Activated naive CD4-positive, alpha-beta T cell treated with Interleukin-2 at 50 U/mL for 16 hours (primary cell): ENCODE measurements at places on chromosomes 11 and 22.
A peak's percentile ranks its signal among the peaks of the same experiment; 100 is the strongest.

- no peak for DNase-seq
These were observed 572.4 kb upstream of the B3GAT1 start for GRCh38 chr11:134984421-134984820.

GRCh38 chr11:123211981-123212380, 16.9 kb upstream of the CLMP start:
- no peak for DNase-seq

DNA sequence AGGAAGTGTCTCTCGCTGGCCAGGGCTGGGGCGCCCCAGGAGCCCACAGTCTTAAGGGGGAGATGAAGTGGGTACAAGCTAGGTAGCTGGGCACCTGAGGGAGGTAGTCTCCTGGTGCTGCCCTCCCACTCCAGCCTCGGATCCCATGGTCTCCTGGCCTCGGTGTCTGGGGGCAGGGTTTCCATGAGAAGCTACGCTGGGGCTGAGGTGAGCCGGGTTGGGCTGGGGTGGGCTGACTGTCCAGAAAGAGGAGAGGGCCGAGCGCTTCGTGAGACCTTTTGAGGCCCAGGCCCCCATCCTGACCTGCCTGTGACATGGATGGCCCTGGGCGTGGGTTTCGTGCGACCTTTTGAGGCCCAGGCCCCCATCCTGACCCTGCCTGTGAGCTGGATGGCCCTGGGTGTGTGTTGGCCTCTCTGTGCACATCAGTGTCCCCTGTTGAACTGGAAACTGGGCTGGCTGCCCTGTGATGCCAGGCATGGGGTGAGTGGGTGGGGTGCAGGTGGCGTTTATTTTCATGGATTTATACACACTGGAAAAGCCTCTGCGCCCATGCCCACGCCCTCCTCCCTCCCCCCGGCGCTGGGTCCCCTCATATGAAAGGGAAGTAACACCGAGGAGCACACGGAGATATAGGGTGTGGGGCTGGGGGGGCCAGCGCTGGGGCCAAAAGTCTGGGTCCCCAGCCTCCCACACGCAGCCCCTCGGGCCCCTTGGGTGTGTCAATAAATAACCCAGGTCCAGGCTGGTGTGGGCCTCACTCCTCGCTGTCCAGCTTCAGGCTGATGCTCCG, 8.6 kb downstream of the AIP start:
- DNase-seq: no peak

DNA sequence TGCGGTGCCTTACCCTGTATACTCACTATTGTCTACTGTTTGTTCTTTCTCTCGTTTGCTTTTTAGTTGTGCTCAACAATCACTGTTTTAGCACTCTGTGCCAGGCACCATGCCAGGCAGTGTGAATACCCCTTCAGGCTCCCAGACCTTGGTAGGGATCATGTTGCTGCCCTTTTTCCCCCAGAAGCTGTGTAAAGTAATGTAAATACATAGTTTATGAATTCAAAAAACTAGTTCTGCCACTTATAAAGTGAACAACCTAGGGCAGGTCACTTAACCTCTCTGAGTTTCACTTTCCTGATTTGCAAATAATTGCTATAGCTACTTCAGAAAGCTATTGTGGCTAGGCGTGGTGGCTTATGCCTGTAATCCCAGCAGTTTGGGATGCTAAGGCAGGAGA, 81.0 kb upstream of the CTSC start:
- no peak for DNase-seq

DNA sequence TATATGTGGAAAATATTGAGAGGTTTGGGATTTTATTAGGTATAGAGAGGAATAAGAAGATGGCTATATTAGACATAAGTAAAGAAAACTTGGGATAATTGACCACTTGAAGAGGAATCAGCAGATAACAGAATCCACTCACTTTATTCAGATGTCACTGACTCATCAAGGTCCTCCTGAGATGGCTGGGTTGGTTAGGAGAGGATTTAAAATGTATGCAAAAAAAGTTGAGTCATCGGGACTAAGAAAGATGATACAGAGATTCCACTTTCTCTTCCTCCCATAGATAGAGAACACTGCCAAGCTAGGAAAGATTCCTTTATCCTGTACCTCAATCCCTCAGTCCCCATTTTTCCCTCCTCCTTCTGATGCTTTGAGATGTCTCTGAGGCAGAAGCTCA, at the start of gene OR6A2:
TSS of gene OR6A2 (minus strand) at position 288 of the 400 bp plus-strand sequence. CDS start 3,981 bp downstream, outside the sequence.
- no peak for DNase-seq

DNA sequence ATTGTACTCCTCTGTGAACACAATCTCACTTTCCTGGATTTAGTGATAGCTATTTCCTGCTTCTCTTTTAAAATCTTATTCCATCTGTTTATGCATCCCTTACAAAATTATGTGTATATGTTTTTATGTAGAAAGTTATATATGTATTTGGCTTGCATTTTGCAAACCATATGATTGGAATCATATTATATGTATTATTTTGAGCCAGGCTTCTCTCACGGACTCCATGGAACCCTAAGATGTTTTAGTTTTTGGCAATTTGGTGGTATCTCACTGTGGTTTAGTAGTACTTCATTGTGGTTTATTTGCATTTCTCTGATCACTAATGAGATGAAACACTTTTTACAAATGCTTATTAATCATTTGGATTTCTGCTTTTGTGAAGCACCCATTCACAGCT, 507.3 kb upstream of the KIRREL3 start:
- no peak for DNase-seq

GRCh38 chr22:49628391-49629260, 199.0 kb downstream of the BRD1 start:
- no peak for DNase-seq

DNA sequence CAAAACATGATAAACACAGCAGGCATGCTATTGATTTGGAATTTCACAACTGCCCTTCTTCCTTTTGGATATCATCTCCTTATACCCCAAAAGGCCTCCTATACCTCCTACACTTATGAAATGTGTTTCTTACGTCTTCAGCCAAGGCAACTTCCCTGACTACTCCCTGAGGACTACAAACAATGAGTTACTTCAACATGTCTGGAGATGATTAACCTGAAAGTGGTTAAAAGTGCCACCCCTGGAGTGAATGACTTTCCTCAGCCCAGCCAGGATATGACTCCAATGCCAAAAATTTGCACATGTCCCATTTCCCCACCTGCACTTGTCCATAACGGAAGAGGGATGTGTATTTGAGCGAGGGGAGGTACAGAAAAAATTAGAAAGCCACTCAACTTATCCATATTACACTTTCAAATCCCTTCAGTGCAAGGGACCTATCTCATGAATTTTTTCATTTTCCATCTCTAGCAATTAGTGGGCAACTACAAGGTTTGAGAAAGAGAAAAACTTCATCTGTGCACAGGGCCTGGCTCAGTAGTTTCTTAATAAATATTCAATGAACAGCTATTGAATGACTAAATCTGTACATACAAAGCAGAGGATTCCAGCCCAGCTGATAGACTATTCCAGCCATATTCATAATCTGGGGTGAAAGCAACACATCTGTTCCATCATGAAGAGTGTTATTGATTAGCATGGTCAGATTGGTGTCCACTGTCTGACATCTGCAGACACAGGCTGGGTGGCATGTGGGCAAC, 36.8 kb downstream of the KIRREL3 start:
- no peak for DNase-seq

DNA sequence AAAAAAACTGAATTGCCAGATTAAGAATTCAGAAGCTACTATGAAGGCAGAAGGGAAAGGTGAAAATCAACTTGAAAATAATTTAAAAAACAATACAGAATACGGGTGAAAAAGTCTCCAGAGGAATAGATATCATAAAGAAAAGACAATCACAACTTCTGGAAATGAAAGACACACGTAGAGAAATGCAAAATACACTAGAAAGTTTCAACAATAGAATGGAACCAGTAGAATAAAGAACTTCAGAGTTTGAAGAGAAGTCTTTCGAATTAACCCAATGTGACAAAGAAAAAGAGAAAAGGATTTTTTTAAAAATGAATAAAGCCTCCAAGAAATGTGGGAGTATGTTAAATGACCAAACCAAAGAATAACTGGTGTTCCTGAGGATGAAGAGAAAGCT, 263.8 kb upstream of the FAT3 start:
- no peak for DNase-seq

DNA sequence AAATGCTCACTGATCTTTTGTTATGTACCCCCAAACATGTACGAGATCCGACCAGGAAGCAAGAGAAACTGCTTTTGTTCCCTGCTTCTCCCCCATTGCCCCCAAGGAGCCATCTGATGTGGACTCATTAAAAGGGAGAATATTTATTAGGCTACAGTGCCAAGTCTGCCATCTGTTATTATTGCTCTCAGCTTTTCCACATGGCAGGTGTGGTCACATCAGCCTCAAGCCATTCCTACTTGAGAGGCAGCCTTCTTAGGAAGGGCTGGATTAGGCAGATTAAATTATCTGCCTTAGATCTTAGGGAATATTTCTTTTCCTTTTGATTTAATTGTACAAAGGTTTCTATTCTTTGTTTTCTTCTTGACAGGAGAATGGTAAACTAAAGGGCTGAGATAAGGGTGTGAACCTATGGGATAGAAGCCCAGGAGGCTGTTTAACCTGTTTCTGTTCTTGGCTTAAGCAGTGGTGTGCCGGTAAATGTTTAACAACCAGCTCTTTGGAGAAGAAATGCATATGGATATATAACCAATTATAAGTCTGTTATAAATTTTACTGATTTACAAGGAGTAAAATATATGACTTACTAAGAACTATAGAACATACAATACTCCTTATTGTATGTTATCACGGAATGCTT, 88.8 kb downstream of the PDHX start:
- DNase-seq: no peak

DNA sequence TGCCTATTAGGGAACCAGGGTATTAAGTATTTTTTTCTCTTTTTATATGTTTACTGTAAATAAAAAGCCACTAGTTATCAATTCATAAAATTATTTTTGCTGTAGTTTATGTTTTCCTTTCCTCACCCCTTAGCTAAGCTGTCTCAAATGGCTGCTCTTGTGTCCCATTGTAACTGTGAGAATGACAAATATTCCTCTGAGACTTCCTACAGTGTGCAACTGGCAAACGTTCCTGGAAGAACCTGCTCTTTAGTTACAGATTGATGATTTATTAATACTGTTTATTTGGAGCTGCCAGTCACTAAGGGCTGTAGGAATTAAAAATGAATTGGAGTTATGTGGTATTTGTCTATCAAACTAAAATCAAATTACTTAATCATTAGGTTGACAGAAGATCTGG, 675.4 kb upstream of the ARHGAP42 start:
- no peak for DNase-seq

DNA sequence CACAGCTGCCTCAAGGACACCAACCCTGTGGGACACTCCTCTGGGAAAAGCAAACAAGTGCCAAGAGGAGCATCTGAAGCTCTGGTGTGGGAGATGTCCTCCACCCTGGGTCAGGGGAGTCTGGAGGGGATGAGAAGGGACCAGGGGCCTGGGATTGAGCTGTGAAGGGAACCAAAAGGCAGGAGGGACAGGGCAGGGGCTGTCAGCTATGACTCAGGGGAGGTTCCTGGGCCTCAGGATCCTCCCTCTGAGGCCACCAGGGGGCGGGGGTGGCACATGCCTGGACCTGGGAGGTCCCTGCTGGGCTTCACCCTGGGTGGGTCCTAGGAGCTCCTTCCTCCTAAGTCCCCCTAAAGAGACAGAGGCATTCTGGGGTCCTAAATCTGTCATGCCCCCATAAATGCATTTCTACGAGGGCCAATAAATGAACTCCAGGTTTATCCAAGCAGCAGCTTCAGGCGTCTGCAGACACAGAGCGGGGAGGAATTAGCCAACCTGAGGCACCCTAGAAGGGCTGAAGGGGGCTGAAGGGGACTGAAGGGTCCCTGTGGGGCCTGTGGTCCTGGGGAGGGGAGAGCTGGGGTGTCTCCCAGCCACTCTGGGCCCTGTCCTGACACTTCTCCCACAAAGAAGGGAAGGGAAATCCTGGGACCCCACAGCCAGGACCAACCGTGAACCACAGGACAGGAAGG, 31.9 kb upstream of the IGLL5 start:
- peak; percentile 17 for DNase-seq

DNA sequence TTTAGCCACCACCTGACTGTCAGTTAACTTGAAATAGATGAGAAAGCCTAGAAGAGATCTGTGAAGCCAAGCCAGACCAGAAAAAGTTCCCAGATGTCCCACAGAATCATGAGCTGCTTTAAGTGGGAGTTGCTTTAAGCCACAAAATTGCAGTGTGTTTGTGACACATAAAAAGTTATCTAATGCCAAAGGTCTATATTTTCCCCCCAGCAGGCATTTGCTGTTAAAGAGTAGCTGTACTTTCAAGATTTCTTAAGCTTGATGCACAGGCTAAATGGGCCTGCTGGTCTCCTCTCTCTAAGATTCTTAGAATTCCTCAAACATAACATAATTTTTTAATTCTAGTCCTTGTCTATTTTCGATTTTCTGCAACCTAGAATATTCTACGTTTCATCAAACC, 825.7 kb downstream of the FAM181B start:
- no peak for DNase-seq

- no peak for DNase-seq
These were observed 67.5 kb upstream of the LINC01488 start for GRCh38 chr11:69413993-69414392.

GRCh38 chr11:122523846-122524805, 131.4 kb upstream of the UBASH3B start:
- no peak for DNase-seq

GRCh38 chr11:459511-460220, 9.6 kb downstream of the PTDSS2 start:
- DNase-seq: no peak
